ENCODE measurements at places on chromosomes 5 and 9.
A peak's percentile ranks its signal among the peaks of the same experiment; 100 is the strongest.

DNA sequence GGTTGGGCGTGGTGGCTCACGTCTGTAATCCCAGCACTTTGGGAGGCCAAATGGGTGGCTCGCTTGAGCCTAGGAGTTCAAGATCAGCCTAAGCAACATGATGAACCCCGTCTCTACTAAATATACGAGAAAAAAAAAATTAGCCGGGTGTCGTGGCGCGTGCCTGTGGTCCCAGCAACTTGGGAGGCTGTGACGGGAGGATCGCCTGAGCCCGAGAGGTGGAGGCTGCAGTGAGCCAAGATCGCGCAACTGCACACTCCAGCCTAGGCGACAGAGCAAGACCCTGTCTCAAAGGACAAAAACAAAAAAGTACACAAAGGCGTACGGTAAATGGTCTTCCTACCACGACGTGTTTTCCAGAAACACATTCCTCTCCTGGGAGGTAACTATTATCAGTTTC lies 538 bp upstream of the BDP1 start:
- no peak for DNase-seq

GRCh38 chr5:86679529-86679928 lies 61.8 kb downstream of the COX7C start:
- DNase-seq, result peak; percentile 51

DNA sequence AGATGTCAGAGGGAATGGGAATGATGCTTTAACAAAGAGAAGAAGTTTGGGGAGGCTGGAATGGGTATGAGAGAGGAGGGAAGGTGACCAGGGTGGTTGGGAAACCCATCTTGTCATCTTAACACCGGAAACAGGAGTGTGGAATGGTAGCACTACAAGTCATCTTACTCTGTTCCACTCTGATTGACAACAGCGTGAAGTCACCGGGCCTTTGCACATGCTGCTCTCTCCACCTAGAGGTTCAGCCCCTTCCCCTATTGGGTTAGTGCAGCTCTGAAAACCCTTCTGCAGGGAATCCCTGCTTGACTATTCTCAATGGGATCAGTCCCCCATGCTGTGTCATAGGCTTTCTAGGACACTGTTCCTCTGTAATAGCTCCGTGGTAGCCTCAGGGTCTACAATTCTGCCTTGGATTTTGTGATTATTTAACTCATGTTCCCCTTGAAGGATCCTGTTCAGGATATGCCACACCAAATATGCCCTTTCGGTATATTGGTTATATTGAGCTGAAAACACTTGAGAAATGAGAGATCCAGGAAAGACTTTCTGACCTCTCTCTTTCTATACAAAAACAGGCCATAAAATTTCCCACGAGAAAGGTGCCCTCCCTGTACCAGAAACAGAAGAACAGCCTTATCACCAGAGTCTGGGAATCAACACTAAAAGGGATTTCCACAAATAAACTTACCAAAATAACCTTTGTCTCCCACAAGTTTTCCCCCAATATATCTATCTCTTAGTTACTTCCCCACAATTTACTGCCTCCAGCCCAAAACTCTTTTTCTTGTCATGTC lies 86.3 kb downstream of the TLE1 start:
- no peak for DNase-seq

DNA sequence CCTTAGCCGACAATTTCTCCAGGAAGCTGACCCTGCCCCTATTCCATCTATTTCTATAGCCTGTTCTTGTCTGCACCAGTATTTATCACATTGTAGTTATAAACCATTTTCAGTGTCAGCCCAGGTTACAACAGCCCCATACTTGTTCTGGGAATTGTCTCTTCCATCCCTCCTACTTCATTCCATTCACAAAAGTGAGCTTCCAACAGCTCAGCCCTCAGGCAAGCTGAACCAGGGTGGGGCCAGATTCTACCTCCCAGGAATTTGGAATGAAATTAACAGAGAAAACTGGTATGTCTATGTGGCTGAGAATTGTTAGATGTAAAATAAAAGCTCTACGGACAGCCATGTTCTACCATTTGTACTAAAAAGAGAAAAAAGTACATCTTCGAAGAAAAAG lies 36.1 kb downstream of the STRBP start:
- no peak for DNase-seq

- DNase-seq, result no peak
Measured at GRCh38 chr5:68443091-68443490, 227.5 kb downstream of the PIK3R1 start.

GRCh38 chr5:135425641-135426040 lies 21.5 kb downstream of the DCANP1 start:
- no peak for DNase-seq

DNA sequence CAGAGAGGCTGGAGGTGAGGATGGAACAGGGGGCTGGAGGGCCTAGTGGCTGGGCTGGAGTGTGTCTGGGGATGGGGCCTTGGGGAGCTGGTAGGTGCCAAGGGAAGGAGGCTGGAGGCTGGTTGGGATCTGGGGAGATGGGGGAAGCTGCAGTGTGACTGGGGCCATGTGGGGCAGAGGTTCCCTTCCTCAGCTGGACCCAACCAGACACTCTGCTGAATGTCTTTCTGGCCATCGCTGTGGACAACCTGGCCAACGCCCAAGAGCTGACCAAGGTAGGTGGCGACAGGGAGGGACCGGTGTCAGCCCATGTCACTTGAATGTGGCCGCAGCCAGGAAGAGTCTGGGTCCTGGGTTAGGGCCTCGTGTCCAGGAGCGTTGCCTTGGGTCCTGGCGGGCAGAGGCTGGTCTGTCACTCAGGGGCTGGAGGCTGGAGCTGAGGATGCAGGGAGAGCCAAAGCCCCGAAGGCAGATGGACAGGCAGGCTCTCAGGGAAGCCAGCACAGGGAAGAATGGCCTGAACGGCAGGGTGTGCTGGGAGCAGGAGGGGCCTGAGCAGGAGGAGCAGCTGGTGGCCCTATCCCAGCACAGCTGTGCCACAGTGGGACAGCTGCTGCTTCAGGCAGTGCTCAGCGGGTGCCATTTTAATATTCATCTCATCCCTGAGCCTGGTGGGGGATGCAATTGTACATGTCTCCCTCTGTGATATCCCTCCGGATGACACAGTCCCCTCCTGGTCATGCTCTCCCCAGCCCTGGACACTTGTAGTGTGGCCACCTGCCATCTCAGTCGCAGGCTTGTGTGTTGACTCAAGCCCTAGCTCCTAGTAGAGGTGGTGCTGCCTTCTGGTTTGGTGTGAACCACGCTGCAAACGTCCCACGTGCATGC lies 132.5 kb downstream of the CACNA1B start:
- peak; percentile 55 for DNase-seq

DNA sequence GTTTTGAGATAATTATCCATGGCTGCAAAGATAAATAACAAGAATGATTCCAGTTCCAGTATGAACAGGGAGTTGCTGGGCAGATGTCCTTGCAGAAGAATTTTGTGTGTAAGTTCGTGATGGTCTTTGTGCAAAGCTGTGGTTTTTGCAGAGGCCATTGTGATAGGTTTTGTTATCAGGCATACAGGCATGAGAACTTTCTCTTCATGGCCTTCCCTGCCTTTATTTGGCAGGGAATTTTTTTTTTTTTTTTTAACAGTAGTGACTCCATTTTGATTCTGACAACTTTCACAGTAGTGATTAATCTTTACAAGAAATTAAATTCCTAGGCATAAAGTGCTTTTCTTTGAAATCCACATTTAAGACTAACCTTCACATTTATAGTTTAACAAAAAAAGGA lies 1999.5 kb upstream of the CDH6 start:
- DNase-seq, result no peak
